Muscle of back (tissue), 13 donors: ENCODE measurements at places on chromosomes 7 and 10.

DNA sequence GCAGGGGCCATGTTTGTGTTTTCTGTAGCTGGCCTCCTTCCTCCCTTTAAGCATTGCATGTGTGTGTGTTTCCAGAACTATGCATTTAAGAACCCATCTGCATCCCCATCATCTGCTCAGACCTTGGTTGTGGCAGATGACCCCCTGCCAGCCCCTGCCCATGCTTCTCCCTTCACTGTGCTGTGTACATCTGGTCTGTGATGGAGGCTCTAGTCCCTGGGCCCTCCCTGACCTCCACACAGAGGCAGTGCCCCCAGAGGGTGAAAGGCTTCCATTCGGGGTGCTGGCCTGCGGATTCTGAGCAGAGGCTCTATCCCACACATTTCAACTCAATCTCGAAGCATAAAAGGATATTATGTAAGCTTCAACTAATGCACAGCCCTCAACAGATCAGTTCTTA lies 89.4 kb downstream of the TACC2 start:
- no peak for DNase-seq

DNA sequence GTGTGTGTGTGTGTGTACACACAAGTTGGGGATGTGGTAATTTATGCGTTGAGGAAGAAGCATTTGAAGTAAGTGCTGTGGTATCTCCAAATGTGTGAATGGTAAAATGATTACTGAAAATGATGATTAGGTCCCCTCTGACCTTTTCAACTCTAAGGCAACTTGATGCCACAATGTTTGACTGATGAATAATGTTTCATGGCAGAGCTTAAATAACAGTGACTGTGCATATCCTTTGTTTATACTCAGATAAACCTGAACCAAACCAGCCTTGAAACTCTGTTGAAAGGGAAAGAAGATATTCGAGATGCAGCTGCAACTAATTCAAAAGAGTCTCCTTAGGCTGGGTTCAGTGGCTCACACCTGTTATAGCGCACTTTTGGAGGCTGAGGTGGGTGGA lies 64.8 kb upstream of the YAE1 start:
- DNase-seq: no peak

- DNase-seq: no peak
Measured at GRCh38 chr7:87506246-87507180, 31.0 kb upstream of the ABCB4 start.

- no peak for DNase-seq
Measured at GRCh38 chr7:80186721-80187120, 52.1 kb downstream of the GNAI1 start.

GRCh38 chr10:13321576-13321975 lies 21.7 kb upstream of the PHYH start:
- DNase-seq: no peak

DNA sequence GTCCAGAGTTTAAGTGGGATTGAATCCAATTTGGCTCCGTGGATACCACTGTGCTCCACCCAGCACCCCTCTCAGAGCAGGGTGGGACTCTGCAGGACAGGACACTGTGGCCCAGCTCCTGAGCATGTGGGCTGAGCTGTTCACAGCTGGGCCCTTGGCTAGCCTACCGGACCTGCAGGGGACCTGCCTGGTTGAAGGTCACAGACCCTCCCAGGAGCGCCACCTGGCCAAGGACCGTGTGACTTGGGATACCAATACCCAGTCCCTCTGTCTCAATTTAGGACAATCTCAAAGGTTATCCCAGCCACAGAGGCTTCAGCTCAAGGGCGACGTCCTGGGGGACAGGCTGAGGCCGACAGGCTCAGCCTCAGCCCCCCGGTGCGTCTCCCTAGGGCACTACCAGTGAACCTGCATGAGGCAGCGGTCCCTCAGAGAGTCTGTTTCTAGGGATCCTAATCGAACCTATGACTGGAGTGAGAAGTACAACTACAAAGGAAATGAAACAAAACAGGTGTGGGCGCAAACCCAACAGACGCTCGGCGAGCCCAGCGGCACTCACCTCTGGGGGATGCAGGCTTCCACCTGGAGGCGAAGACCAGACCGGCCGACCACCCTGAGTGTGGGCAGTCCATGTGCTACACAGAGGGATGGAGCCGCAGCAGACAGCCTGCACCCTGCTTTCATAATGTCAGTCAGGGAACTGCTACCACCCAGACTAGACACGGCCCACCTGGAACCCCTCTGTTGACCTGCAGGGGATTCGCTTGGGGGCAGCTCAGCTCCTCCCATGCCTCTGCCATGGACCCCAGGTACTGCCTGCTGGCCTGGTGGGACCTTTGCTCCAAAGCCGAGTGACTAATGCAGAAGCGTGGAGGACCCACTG lies 103.7 kb downstream of the PAXIP1 start:
- no peak for DNase-seq

- no peak for DNase-seq
Measured at GRCh38 chr10:85859859-85860258, 506.7 kb downstream of the GRID1 start.

GRCh38 chr7:143934526-143935325 lies at the start of gene OR2F2:
TSS of gene OR2F2 (plus strand) at chr7:143935233. CDS start at chr7:143935233, 0 bp downstream.
- DNase-seq: peak; percentile 14

DNA sequence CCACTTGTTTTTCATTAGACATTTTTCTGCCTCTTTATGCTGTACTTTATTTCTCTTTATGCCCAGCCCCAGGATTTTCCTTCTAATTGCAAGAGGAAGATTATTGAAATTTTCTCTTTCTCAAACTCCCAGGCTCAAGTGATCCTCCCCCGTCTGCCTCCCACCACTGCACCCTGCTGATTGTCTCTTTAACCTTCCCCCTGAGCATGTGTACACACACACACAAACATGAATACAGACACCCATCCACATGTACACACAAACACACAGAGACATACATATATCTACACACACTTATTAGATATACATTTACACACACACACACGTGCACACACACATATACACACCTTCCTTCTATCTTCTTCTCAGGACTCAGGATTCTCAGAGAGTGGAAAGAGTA lies 37.3 kb upstream of the MAP3K8 start:
- no peak for DNase-seq
